Psoas muscle (tissue), 8 donors: ENCODE measurements at places on chromosomes 5 and 9. TPM values are rescaled to one million over a fixed set of nuclear protein-coding genes. Genes with fewer than 3 reads are reported as not detected.
A peak's percentile ranks its signal among the peaks of the same experiment; 100 is the strongest.

DNA sequence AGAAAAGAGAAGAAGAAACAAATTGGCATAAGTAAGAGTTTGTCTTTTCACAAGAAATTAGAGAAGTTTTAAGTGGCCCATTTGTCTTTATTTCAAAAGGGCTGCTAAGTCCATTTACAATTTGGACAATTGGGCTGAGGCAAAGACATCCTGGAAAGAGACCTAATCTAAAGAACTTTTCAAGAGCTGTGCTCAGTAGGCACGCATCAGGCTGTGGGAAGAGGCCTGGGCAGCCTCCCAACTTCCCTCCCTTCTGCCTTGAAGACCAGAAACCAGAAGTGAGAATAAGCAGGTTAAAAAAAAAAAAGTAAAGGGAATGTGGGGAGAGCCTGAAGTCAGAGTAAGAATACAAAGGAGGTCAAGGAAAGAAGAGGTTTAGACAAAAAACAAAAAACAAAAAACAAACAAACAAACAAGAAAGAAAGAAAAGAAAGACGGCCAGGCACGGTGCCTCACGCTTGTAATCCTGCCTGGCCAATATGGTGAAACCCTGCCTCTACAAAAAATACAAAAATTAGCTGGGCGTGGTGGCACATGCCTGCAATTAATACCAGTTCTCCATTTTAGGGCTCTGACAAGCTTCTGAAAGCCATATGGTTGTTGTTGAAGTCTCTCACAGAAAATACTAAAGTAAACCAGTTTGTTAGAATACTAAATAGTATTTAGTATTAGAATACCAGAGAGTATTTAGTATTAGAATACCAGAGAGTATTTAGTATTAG, 48.0 kb upstream of the CEP78 start:
- no peak for DNase-seq

- no peak for DNase-seq
Measured at GRCh38 chr5:107517185-107518033, 153.3 kb downstream of the EFNA5 start.

DNA sequence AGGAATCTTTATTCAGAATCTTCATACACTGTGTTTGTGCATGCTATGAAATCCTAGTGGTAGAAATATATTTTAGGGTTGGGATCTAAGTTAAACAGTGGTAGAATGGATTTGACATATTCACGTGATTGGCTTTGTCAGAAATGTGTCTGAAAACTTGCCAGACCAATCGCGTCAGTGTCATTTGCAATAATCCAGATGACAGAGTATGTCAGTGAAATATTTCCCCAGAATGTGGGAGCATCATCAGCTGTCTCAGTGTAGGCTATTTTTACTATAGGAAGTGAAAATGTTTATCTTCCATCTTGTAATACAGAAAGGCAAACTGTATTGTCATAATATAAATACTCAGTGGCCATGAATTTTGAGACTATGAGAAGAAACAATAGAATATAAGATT, 220.6 kb upstream of the EDIL3 start:
- DNase-seq = no peak

DNA sequence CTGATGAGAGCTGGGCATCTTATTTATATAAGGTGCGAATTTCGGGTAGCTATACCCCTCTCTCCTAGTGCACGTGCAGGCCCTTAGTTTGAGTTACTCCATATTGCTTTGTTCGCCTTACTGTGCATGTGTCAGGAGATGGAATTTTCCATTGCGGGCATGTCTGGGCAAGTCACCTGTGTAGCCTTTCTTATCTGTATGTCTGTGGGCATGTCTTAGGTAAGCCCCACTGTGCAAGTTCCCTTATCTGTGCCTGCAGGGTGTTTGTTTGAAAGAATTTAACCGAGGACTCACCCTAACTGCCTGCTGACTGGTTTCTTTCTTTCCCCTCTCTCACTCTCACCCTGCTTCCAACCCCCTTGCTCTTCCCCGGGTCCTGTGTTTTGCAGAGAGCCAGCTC, 140.7 kb upstream of the RANBP3L start:
- DNase-seq = no peak

SHLD3 gene
- total RNA-seq = 2.5 TPM

- no peak for DNase-seq
Measured at GRCh38 chr5:105630803-105631202, 2039.9 kb downstream of the EFNA5 start.

TBC1D9B gene
- total RNA-seq = 40.2 TPM

SLC2A6 gene
- 1.2 TPM for total RNA-seq

GRCh38 chr5:93461756-93462155, 119.3 kb downstream of the NR2F1-AS1 start:
- DNase-seq = no peak

- DNase-seq = no peak
Measured at GRCh38 chr5:15676591-15676990, 176.6 kb downstream of the FBXL7 start.

GRCh38 chr9:14710804-14711203, 11.7 kb downstream of the CER1 start:
- no peak for DNase-seq

HOMER1 gene
- total RNA-seq = 52.4 TPM

- no peak for DNase-seq
Measured at GRCh38 chr5:138459311-138459933, 5.9 kb upstream of the EGR1 start.

DNA sequence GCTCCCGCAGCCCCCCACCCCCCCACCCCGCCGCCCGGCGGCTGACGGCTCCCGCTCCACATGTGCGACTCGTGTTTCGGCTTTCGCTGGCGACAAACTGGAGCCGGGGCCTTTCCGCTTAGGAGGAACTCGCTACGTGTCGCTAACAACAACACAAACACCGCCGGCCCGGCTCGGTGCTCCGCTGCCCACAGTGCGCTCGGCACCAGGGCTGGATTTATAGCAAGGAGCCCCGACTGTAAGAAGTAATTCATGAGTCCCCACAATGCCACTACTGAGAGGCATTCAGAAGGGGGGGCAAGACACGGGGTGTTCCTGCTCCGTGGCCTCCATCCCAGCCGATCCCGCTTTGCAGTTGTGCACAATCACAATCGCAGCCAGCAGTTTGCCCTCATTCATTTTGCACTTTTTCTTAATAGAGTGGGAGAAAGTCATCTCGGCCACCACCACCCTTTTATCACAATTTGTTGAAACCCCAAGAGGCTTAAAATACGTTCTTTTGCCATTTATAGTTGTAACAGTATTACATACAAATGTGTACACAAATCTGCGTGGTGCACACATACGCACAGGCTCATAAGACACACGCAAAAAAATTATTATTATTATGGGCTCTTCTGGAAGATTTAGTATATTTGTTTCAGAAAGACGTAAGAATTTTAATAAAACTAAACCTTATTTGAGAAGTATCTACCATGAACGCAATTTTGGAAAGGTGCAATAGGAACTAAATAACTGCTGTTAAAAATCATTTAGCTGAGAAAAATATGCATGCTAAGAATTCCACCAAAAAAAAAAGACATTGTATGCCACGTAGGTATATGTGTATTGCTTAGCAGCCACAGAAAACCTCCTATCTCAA, 48.1 kb downstream of the EBF1 start:
- peak; percentile 52 for DNase-seq

DNA sequence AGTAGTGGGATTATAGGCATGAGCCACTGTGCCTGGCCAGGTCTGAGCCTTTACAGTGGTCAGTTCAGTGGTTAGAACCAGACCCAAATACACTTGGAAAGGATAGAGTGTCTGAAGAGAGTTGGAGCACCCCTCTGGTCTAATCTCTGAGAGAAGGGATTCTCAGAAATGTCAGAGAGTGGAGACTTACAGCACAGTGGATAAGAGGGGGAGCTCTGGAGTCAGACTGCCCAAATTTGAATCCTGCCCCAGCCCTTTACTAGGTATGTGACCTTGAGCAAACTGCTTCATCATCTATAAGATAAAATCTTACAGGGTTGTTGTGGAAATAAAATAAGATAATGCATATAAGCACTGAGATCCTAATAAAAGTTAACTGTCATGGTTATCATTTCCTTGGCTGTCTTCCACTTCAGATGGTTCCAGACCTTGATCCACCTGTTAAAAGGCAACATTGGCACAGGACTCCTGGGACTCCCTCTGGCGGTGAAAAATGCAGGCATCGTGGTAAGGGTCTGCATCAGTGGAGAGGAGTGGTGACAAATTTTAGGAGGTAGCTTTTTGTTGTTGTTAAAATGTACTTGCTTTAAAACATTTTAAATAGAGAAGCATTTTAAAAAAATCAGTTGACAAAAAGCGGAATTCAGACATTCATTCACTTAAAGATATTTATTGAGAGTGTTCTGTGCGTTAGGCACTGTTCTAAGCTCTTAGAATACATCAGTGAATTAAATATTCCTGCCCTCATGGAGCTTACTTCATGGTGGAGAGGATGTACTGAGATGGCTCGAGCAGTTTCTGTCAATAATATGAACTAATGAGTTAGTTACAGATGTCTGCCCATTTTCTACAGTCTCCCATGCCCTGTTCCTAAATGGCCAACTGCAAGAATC, 16.0 kb downstream of the SLC36A1 start:
- no peak for DNase-seq

GRCh38 chr5:60718166-60718892, 18.4 kb upstream of the DEPDC1B start:
- DNase-seq = no peak

- DNase-seq = no peak
Measured at GRCh38 chr5:68242743-68243142, 27.2 kb downstream of the PIK3R1 start.

GRCh38 chr5:157570531-157571200, 4.9 kb downstream of the ADAM19 start:
- DNase-seq = no peak

CNTRL gene
- total RNA-seq = 1.3 TPM

DNA sequence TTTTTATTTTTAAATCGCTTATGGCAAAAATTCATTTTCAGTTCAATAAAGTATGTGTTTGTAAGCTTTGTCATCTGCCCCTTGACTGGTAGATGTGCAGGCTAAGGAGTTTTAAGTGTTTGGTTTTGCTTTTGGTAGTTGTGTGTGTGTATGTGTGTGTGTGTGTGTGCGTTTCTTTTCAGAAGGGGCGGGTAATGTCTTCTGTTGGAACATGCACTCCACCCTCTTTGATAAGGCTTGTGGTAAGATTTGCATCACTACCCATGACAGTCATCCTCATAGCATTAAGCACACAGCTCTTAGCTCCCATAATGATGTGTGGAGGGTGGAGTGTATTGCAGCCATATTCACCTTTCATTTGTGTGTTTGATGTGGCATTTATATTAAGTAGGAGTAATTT, 92.1 kb upstream of the FSD1L start:
- DNase-seq = no peak

- no peak for DNase-seq
Measured at GRCh38 chr9:109886041-109886440, 106.0 kb downstream of the PALM2AKAP2 start.
